Muscle of leg (tissue), 16 donors: ENCODE measurements at places on chromosomes 11 and 22. TPM values are rescaled to one million over a fixed set of nuclear protein-coding genes. Genes with fewer than 3 reads are reported as not detected.

DNA sequence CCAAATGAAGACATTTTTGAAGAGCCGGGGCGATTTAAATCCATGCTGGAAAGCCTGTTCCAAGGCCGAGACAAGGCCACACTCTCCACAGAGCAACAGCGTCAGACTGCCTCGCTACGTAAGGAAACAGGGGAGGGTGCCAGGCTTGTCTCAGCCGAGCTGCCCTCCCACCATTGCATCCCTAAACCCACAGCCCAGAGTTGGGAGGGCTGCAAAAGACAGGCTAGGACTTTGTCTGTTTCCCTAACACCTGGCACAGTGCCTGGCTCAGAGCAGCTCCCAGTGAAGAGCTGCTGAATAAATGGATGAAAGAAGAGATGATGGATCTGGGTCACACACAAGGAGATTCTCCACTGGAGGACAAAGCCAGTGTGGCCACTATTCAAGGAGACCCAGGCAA, 51.3 kb upstream of the SCUBE2 start:
- H3K27ac ChIP-seq = no peak overlapping the region
- H3K4me1 ChIP-seq = no peaks in the 10 kb centered on the region
- no peak overlapping the region for H3K4me3 ChIP-seq
- no peak for DNase-seq
- H3K36me3 ChIP-seq = peaks cover 97% of the 10 kb centered on the region

GRCh38 chr11:119741369-119742262, 12.6 kb upstream of the NECTIN1 start:
- no peak overlapping the region for H3K27ac ChIP-seq
- no peaks in the 10 kb centered on the region for H3K36me3 ChIP-seq
- H3K27me3 ChIP-seq = peaks cover 45% of the 10 kb centered on the region

DNA sequence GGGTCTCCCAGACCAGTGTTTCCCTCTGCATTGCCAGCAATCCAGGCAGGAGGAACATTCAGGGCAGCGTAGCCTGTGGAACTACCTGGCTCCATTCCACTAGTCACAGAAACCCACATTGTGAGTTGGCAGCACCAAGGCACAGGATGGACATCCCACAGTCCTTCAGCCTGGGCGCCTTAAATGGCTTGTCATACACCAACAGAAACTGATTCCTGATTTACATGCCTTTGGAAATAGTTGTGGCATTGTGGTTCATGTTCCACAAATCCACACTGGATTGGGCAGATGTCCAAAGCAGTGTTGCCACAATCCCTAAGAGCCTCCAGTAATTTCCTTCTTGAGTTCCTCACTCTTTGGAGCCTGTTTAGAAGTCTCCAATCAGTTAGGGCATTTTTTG, 225.6 kb downstream of the BLID start:
- H3K27ac ChIP-seq = no peak overlapping the region
- DNase-seq = peak; percentile 16
- H3K27me3 ChIP-seq = no peaks in the 10 kb centered on the region
- H3K36me3 ChIP-seq = no peaks in the 10 kb centered on the region
- peaks cover 39% of the 10 kb centered on the region for H3K4me1 ChIP-seq

DNA sequence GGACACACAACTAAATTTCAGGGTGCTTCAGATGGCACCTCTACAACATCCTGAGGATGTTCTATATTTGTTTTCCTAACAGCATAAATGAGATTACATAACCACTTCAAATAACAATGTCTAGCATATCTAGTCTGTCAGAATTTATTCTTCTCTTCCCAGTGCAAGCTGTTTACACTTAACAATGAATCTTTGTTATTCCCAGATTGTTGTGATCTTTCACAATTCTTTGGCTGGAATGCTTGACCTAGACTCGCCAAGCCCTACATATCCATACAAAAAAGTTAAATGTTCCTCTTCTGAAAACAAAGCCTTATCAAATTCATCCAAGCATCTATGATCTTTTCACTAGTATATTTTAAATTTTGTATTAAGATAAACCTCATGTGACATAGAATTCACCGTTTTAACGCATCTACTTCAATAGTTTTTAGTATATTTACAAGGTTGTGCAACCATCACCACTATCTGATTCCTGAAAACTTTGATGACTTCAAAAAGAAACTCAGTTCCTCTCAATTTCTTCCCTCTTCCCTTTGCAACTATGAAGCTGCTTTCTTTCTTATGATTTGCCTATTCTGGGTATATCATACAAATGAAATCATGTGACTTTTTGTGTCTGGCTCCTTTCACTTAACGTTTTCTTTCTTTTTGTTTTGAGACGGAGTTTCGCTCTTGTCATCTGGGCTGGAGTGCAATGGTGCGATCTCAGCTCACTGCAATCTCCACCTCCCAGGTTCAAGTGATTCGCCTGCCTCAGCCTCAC, 61.7 kb upstream of the CHRNA10 start:
- H3K4me1 ChIP-seq = no peaks in the 10 kb centered on the region
- peaks cover 42% of the 10 kb centered on the region for H3K36me3 ChIP-seq

DNA sequence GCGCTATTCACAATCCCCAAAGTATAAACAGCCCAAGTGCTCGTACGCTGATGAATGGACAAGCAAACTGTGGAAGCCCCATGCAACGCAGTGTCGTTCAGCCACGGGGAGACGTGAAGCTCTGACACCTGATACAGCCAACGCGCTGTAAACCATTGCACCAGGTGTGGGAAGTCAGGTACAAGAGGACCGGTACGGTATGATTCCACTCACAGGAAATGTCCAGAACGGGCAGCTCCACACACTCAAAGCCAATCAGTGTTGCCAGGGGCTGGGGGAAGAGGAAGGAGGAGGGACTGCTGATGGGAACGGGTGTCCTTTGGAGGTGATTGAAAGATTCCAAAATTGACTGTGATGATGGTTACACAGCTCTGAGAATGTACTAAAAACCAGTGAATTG, 64.5 kb downstream of the BRD1 start:
- DNase-seq = no peak
- peaks cover 19% of the 10 kb centered on the region for H3K4me1 ChIP-seq
- no peaks in the 10 kb centered on the region for H3K27me3 ChIP-seq
- H3K36me3 ChIP-seq = no peaks in the 10 kb centered on the region

DNA sequence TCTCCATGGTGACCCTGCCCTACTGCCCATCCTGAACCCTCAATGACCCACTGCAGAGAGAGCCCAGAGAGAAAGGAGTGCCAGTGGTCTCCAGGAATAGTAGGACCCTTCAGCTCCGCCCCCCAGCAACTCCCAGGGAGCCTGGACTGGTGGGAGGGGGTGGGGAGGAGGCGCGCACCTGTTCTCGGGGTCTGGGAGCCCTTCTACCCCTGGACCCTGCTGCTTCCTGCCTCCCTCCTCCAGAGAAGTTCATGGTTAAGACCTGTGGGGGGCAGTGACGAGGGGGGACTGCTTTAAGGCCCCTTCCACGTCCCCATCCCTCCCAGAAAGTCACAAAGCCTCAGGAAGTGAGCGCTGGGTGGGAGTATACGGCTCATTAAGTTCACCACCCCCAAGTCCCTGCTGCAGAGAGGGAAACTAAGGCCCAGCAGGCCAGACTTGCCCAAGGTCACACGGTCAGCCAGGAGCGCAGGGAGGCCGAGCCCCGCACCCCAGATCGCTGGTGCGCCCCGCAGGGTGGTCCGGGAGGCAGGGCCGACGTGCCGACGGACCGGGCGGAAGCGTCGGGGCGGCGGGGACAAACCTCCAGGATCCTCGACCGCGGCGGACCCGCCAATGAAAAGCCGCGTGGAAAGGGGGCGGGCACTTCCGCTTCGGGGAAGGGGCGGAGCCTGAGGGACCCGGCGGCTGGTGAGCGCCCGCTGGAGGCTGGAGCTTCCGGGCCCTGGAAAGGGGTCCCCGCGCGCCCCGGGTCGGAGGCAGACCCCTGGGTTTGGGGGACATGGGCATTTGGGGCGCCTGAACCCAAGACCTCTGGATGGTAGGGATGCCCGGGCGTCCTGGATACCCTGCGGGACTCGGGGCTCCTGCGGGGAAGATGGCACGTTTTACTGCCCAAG, at the start of the genes NUDT22 and TRPT1:
TSS of gene NUDT22 (plus strand) at position 667 of the 899 bp plus-strand sequence. CDS start 379 bp downstream, outside the sequence.
TSS of gene TRPT1 (minus strand) at position 579 of the 899 bp plus-strand sequence. CDS start at position 253, 326 bp downstream.
- H3K27ac ChIP-seq = peak within 1 kb of the TSS; percentile 93
- H3K4me1 ChIP-seq = peaks cover 66% of the 10 kb centered on the region
- no peaks in the 10 kb centered on the region for H3K27me3 ChIP-seq
- DNase-seq = peak; percentile 95
- H3K4me3 ChIP-seq = peak within 1 kb of the TSS; percentile 91

DNA sequence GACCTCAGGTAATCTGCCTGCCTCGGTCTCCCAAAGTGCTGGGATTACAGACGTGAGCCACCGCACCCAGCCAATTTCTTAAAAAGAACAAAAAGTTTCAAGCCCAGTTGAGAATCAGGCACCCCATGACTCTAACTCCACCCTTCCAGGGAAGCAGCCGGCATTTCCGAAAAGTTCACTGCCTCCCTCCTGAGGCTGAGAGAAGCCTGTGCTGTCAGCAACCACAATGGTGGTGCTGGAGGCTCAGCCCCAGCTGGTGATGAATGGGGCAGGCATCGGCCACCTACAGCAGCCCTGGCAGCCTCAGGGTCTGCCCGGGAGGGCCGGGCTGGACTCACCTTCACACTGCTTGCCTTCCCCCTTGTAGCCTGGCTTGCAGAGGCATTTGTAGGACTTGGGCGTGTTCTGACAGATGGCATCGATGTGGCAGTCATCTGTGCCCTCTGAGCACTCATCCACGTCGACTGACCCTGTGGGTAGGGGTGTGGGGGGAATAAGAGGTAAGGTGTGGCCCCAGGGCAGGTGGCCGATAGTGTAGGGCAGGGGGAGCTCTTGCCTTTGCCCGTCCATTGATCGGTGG, 4.3 kb downstream of the SCUBE1 start:
- H3K4me1 ChIP-seq = peaks cover 3% of the 10 kb centered on the region
- peaks cover 46% of the 10 kb centered on the region for H3K27me3 ChIP-seq
- H3K4me3 ChIP-seq = no peak overlapping the region
- no peak for DNase-seq
- no peaks in the 10 kb centered on the region for H3K36me3 ChIP-seq
- H3K27ac ChIP-seq = no peak overlapping the region

DNA sequence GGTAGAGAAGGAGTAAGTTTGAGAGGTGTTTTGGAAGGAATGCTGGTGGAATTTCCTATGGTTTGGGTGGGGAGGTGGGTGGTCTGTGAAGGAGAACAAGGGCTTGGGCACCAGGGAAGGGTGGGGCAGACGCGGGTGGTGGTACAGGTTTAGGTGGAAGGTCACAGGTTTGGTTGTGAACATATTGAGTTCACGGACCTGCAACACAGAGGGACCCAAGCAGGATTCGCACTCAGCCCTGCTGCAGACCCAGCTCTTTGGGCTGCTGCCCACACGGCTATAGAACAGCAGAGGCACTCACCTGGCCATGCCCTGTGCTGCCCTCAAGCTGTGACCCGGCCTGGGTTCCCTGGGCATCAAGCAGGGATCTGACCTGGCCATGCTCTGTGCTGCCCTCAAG, 33.5 kb upstream of the EMID1 start:
- H3K27ac ChIP-seq = no peak overlapping the region
- no peaks in the 10 kb centered on the region for H3K36me3 ChIP-seq
- DNase-seq = no peak
- H3K4me3 ChIP-seq = no peak overlapping the region

DNA sequence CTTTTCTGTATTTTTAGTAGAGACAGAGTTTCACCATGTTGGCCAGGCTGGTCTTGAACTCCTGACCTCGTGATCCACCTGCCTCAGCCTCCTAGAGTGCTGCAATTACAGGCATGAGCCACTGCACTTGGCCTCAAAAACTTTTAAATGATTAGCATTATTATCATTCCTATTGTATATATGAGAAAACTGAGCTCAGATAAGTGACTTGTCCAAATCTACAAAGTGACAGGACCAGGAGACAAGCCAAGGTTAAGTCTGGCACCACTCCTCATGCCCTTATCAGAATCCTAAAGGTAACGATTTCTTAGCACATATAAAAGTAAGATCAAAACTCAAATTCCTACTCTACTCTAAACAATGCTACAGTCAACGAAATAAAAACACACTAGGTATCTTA, 32.2 kb upstream of the CHRNA10 start:
- H3K36me3 ChIP-seq = peaks cover 56% of the 10 kb centered on the region
- no peaks in the 10 kb centered on the region for H3K27me3 ChIP-seq
- no peaks in the 10 kb centered on the region for H3K4me1 ChIP-seq

DNA sequence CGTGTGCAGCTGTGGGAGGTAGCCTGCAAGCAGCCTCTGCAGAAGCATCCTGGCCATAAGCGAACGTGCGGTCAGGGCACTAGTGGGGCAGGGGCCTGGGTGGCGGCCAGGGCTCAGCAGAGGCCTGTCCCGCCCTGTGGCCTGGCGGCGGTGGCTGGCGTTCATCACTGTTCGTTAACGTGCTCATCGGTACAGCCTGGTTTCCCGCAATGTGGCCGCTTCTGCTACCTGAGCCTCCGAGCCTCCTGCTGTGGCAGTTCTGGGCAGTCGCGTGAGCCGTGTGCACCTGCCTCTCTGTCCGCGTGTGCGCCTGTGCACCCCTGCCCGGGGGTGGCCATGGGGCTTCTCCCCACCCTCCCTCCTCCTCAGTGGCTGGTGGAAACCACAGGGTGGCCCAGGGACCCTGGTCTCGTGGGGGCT, 117.9 kb downstream of the KCNQ1OT1 start:
- no peak for DNase-seq
- no peak overlapping the region for H3K27ac ChIP-seq
- H3K4me1 ChIP-seq = peaks cover 42% of the 10 kb centered on the region
- H3K4me3 ChIP-seq = no peak overlapping the region

DNA sequence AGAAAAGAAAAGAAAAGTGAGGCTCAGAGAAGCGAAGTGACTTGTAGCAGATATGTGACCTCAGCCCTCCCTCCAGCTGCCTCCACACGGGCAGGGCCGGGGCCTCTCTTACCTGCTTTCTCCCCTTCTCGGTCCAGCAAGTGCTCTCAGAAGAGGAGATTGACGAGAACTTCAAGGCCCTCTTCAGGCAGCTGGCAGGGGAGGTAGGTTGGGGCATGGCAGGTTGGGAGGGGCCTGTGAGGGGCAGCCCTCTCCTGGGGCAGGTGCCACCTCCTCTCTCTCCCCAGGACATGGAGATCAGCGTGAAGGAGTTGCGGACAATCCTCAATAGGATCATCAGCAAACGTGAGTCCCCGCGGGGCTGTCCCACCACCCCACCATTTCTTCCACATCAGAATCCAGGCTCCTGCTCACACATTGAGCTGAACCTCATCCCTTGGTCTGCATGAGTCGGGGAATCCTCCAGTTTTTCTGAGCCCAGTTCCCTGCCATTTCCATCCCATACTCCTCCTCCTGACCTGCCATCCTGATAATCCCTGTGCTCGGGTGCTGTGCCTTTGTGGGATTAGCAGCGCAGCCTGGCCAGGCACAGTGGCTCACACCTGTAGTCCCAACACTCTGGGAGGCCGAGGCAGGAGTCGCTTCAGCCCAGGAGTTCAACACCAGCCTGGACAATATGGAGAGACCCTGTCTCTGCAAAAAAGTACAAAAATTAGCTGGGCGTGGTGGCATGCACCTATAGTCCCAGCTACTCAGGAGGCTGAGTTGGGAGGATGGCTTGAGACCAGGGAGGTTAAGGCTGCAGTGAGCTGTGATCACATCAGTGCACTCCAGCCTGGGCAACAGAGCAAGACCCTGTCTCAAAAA, 26.4 kb downstream of the CAPN1 start:
- no peaks in the 10 kb centered on the region for H3K27me3 ChIP-seq
- no peak overlapping the region for H3K4me3 ChIP-seq
- no peak for DNase-seq
- H3K36me3 ChIP-seq = peaks cover 82% of the 10 kb centered on the region
- peaks cover 21% of the 10 kb centered on the region for H3K4me1 ChIP-seq

Gene ADAMTS8
- 5.3 TPM for total RNA-seq

Gene CDC42BPG
- total RNA-seq = 0.35 TPM

Gene PHLDA2
- total RNA-seq = not detected

Gene PMM1
- 9.7 TPM for total RNA-seq
